Activated CD4-positive, alpha-beta T cell treated with anti-CD3 and anti-CD28 coated beads, Interleukin-2, amount 50 U/mL, for 1 hour (primary cell): ENCODE measurements at places on chromosomes 6 and 20.

DNA sequence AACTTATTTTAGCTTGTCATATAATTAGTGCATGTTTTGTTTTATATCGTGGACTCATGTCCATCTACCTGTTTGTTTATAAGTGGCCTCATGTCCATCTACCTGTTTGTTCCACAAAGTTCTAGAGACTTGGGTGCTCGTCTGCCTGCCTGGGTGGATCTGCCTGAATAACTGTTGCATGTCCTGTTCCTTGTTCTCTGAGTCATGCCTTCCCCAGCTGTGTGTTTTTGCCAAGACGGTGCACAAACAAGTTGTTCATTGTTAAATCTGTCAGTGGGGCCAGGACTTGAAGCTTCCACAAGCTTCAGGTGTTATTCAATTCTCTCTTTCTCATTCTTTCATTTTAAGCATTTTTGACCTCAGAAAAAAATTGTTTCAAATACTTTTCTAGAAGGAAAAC lies 358.0 kb upstream of the CITED2 start:
- no peak for DNase-seq

GRCh38 chr6:7579851-7580250 lies 10.1 kb upstream of the SNRNP48 start:
- no peak for DNase-seq

GRCh38 chr6:4021854-4022695 lies 56.9 kb downstream of the FAM217A start:
- DNase-seq: no peak

DNA sequence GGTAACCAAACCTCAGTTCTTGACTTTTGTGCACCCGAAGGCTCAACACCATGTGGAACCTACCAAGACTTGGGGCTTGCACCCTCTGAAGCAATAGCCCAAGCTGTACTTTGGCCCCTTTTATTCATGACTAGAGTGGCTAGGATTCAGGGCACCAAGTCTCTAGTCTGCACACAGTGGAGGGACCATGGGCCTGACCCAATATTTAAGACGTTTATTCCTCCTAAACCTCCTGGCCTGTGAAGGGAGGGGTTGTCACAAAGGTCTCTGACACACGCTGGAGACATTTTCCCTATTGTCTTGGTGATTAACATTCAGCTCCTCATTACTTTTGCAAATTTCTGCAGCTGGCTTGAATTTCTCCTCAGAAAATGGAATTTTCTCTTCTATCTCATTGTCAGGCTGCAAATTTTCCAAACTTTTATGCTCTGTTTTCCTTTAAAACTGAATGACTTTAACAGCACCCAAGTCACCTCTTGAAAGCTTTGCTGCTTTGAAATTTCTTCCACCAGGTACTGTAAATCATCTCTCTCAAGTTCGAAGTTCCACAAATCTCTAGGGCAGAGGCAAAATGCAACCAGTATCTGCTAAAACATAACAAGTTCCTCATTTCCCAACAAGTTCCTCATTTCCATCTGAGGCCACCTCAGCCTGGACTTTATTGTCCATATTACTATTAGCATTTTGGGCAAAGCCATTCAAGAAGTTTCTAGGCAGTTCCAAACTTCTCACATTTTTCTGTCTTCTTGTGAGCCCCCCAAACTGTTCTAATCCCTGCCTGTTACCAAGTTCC lies 481.4 kb upstream of the BTBD3 start:
- DNase-seq: no peak

GRCh38 chr6:158818581-158819212 lies 471 bp downstream of the EZR start:
- peak; percentile 60 for DNase-seq

GRCh38 chr20:34328928-34329677 lies 25.9 kb upstream of the AHCY start:
- no peak for DNase-seq

DNA sequence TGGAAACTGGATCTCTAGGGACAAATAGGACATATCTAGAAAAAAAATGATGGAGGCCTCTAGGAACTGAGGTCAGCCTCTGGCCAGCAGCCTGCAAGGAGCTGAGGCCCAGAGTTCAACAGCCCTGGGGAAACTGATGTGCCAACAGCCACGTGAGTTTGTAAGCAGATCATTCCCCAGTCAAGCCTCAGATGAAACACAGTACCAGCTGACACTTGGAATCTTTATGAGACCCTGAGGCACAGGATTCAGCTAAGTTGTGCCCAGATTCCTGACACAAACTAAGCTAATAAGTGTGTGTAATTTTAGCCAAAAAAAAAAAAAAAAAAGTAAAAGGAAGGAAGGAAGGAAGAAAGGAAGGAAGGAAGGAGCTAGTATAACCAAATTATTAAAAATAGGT lies 1059.8 kb upstream of the MAP3K7 start:
- DNase-seq: no peak

- no peak for DNase-seq
Observed at GRCh38 chr20:21344206-21344900, 41.2 kb downstream of the XRN2 start.

GRCh38 chr6:152117156-152118133 lies 310.0 kb downstream of the ESR1 start:
- no peak for DNase-seq

DNA sequence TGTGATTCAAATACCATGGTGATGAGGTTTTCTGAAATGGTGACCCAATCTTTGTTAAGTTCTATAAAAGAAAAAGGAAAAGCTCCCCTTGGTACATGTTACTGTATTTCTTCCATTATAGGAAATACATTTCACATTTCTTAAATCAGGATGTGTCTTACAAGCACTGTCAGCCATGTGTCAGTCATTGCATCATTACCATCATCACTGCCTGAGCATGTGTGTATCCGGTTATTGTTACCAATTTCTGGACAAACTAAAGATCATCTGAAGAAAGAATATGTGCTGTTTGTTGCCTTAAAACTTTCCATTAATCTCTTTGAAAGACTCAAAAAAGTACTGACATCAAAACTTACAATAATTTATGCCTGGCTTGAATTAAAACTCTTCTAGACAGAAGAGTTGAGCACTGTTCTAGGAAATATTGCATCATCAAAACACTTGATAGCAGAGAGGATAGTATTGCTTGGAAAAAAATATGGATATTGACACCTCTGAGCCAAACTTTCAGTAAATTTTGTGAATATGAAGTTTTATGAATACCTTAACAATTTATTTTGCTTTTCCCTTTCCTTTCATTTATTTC lies 7.1 kb upstream of the TSPYL1 start:
- no peak for DNase-seq

GRCh38 chr6:16243055-16243454 lies 4.7 kb downstream of the GMPR start:
- no peak for DNase-seq

DNA sequence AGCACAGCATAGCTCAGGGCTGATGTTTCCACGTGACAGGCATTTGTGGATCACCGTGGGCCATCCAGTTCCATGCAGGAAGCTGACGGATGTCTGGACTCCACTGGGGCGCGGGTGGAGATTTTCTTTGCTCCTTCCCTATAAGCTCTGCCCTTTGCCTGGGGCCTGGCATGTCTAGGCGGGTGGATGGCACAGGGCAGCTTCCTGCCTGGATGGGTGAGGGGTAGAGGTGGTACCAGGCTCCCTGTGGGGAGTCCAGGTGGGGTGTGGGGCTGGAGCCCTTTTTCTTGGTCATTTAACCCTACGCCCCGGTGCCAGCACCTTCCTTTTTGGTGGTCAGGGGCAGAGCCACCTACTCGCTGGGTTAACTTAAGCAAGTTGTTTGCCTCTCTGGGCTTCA lies 10.4 kb downstream of the FAM110A start:
- no peak for DNase-seq

GRCh38 chr20:24157213-24157612 lies 168.6 kb upstream of the GGTLC1 start:
- DNase-seq: no peak

- DNase-seq: no peak
Observed at GRCh38 chr20:37741055-37741454, 47.2 kb downstream of the CTNNBL1 start.

DNA sequence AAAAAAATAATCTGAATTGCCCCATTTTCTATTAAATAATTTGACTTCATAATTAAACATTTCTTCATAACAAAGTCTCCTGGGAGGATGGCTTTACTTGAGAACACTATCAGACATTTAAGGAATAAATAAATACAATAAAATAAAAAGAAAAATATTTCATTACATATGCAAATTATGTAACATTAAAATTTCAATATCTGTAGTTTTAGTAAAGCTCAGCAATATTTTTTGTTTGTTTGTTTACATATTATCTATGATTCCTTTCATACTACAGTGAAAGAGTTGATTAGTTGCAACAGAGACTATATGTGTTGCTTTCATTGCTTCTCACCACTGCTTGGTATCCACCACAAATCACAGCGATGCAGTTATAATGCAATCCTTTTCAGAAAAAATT lies 474.9 kb upstream of the GJE1 start:
- no peak for DNase-seq

DNA sequence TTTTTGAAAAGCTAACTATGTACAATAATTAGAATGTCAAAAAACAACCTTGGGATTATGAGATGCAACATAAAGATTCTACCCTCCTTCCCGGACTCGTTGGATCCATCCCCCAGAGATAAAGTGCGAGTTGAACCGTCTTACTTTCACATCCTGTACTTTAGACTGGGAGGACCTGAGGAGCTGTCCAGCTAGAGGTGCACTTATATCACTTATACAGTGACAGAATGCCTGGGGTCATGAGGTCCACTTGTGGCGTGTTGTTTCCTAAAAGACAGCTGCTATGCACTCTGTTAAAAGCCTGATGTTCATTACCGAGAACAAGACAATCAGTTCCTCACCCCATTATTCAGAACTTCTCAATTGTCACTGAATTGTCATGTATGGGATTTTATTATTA lies 2.1 kb downstream of the CDS2 start:
- no peak for DNase-seq

DNA sequence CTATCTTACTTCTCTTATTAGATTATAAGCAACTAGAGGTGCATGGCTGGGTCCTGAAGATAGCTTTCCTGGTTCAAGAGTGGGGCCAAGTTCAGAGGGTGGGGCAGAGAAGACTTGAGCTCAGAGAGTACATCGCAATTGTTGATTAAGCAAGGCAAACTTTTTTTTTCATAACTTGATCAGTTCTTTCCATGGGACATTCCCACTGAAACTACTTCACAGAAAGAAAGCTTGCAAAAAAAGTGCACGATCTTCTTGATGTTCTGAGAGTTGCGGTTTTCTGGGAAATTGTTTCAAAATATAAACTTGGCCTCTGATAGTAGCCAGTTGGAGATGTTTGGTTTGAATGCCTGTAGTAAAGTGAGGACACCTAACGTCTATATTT lies 100.9 kb downstream of the ZDHHC14 start:
- DNase-seq: no peak

GRCh38 chr20:41469868-41470267 lies 103.2 kb upstream of the EMILIN3 start:
- DNase-seq: no peak

DNA sequence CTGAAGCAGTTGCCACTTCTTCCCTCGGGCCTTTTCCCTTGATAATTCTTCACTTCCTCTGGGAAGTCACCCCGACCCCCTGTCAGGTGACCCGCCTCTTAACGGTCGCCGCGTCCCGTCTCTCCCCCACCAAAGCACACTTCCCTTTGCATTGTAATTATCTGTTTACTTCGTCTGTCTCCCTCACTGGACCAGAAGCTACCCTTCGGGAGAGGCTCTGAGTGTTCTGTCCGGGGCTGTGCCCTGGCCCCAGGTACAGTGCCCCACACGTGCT lies 771 bp upstream of the SNAI1 start:
- no peak for DNase-seq

DNA sequence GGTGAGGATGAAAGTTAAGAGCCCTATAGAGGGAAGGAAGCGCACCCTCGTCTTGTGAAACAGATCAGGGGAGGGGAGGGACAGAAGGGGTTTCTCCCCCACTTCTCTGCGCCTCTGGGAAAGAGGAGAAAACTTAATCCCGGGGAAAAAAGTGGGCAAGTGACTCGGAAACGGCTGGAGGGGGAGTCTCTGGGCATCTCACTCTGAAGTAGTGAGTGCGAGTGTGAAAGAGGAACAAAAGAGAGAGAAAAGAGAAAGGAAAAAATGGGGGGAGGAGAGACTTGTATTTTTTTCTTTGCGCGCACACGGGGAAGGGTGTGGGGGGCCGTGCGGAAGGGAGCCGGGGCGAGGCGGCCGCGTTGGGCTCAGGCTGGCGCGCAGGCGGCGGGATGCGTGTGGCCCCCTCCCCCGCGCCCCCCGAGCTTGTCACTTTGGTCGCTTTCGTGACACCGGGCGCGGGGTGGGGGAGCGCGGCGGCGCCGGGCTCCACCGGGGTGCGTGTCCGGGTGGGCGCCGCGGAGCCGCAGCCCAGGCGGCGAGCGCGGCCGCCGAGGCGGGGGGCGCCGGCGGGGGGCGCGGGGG lies 454 bp downstream of the L3MBTL3 start:
- DNase-seq: peak; percentile 28

DNA sequence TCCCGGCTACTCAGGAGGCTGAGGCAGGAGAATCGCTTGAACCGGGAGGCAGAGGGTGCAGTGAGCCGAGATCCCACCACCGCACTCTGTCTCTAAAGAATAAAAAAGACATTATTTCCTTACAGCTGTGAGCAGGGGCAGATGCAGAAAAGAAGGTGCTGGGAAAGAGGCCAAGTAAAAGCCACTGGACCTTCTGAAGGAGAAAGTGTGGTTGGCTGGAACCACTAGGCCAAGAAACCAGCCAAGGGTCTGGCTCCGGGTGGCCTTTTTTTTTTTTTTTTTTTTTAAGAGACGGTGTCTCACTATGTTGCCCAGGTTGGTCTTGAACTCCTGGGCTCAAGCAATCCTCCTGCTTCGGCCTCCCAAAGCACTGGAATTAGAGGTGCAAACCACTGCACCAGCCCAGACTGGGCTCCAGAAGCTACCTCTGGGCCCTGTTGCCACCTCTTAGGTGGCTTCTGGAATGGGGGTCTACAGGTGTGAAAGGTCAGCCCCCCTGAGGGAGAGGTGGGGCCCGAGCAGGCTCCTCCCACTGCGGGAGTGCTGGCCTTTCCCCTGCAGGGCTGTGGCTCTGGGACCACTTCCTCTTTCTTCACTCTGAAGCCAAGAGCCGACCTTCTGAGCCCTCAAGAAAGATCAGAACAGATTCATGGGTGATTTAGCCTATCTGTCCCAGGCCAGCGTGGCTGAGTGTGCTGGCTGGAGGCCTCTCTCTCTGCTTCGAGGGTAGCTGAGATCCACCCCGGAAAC lies at the start of gene FGD2:
Gene FGD2 (plus strand): TSS at position 595 of the 750 bp plus-strand sequence. CDS start 163 bp downstream, outside the sequence.
- no peak for DNase-seq

- no peak for DNase-seq
Observed at GRCh38 chr20:44354979-44355497, 461 bp upstream of the HNF4A start.

DNA sequence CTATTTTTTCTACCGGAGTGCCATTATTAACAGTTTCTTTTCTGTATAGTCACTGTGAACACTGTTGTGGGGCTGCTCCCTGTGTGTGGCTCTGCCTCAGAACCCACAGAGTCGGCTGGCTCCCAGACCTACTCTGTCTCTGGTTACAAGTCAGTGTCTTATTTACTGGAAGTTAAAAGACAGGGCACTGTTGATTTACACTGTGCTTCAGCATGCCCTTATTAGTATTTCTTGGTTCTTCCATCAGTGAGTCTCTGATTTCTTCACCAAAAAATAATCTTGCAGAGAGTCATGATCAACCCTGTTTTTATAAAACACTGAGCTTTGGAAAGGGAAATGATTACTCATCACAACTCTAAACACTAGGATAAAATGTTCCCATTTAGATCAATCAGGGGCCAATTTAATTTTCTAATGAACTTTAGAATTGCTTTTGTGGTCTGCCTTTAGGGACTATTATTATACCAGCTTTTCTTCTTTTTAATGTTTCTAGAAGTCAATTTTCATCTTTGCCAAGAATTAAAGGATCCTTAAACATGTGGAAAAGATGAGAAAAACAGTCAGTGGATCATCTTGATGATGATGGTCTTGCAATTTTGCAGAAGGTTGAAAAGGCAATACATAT lies 92.6 kb downstream of the UTRN start:
- DNase-seq: no peak
